Progenitor cell of endocrine pancreas (in vitro differentiated cells): ENCODE measurements at places on chromosomes 4 and X.

DNA sequence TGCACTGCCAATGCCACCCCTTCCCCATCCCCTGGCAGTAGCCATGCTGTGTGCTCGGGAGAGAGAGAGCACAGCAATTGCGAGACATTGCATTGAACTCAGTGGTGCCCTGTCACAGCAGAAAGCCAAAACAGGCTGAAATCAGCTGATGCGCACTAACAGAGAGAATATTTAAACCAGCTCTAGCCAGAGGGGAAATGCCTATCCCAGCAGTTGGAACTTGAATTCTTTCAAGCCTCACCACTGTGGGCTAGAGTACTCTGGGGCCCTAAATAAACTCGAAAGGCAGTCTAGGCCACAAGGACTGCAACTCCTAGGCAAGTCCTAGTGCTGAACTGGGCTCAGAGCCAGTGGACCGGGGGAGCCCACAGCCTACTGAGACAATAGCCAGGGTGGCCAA is 17.7 kb upstream of the RP2 start:
- DNase-seq, result no peak

GRCh38 chr4:165656829-165657490 is 216.1 kb upstream of the TLL1 start:
- no peak for DNase-seq

- DNase-seq, result no peak
Observed at GRCh38 chrX:110192516-110192915, 125.4 kb downstream of the AMMECR1 start.

DNA sequence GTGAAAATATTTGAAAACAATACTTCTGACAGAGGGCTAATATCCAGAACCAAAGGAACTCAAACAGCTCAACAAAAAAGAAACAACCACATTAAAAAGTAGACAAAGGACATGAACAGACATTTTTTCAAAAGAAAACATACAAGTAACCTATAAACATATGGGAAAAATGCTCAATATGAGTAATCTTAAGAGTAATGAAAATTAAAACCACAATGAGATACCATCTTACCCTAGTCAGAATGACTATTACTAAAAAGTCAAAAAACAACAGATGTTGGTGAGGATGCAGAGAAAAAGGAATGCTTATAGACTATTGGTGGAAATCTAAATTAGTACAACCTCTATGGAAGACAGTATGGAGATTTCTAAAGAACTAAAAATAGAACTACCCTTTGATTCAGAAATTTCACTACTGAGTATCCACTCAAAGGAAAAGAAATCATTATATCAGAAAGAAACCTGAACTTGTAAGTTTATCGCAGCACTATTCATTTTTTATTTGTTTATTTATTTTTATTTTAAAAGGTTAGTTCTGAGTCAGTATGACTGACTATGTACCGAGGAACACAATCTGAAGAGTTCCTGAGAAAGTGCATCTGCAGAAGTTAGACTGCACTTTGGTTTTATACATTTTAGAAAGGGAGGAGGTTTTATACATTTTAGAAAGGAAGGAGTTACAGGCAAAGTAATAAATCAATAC is 231.3 kb downstream of the INPP4B start:
- no peak for DNase-seq

GRCh38 chrX:153903238-153903980 is 1.1 kb upstream of the AVPR2 start:
- DNase-seq, result no peak

DNA sequence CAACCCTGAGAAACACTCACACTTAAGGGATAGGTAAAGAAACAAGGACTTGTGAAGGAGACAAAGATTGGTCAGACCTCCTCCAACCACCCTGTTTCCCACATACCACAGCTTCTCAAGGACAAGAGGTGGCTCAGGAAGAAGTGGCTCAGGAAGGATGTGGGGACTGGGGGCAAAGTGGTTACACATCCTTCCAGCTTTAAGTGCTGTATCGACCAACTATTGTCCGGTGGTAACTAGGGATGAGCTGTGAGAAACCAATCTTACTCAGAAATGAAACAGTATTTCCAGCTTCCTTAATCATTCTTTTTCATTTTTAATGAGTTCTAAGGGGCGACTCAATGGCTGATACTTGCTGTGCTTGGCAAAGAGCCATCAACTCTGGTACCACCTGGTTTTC is 8.5 kb upstream of the LHFPL1 start:
- DNase-seq, result no peak

DNA sequence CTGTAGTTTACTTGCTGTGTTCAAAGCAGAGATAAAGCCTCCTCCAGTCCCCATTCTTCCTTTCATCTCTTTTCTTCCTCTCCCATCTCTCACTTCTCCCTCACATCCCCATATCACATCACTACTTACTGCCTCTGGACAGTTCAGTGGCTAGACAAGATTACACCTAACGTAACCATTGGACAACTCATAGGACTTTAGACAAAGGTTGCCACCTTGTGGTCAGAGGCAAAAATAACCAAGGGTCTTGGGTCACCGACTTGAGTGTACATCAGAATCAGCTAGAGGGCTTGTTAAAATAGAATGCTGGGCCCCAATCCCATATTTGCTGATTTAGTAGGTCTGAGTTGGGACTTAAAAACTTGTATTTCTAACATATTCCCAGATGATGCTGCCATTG is 109.3 kb upstream of the DGKK start:
- DNase-seq, result no peak

GRCh38 chrX:46636223-46636622 is 62.7 kb downstream of the CHST7 start:
- DNase-seq, result no peak

DNA sequence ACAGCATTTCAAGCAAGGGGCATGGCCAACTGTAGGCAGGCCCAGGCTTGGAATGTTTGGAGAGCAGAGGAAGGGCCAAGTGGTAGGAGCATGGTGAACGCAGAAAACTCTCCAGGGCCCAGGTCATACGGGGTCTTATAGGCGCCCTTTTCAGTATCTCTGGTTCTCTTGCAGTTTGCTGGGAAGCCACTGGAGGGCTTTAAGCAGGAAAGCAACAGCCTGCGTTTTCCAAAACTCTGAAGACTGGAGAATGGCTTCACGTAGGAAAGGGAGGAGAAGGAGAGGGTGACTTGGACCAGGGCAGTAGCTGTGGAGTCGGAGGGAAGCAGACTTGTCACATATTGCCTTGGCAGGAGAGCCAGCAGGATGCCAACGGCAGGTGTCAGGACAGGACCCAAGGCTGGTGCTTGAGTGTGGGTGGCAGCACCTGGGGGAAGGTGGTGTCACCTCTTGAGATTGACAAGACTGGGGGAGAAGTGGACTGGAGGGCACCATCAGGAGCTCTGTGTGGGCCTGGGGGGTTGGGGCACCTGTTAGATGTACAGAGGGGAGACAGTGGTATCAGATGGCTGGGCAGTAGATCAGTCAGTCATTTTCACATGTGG is 21.9 kb downstream of the TKTL1 start:
- no peak for DNase-seq

DNA sequence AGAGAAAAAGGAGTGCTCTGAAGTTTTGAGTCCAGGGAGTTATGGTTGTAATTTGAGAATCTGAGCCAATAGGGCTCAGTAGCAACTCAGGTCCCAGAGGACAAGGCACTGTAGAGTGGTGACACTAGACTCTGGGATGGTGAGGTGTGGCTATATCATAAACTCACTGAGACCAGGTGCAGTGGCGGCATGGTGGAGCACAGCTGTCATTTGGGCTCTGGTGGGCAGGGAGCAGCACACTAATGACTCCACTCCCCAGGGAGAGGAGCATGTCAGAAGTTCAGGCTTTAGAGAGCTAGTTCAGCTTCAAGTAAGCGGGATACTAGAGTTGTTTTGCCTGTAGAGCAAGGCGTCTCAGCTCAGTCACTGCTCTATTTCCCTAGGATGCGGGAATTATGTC is 165.4 kb upstream of the USP38 start:
- DNase-seq, result no peak

- no peak for DNase-seq
Observed at GRCh38 chr4:171583790-171584189, 229.4 kb upstream of the GALNTL6 start.

- no peak for DNase-seq
Observed at GRCh38 chr4:161893566-161893965, 270.2 kb downstream of the FSTL5 start.

- no peak for DNase-seq
Observed at GRCh38 chrX:19709812-19710518, 177.4 kb downstream of the SH3KBP1 start.

DNA sequence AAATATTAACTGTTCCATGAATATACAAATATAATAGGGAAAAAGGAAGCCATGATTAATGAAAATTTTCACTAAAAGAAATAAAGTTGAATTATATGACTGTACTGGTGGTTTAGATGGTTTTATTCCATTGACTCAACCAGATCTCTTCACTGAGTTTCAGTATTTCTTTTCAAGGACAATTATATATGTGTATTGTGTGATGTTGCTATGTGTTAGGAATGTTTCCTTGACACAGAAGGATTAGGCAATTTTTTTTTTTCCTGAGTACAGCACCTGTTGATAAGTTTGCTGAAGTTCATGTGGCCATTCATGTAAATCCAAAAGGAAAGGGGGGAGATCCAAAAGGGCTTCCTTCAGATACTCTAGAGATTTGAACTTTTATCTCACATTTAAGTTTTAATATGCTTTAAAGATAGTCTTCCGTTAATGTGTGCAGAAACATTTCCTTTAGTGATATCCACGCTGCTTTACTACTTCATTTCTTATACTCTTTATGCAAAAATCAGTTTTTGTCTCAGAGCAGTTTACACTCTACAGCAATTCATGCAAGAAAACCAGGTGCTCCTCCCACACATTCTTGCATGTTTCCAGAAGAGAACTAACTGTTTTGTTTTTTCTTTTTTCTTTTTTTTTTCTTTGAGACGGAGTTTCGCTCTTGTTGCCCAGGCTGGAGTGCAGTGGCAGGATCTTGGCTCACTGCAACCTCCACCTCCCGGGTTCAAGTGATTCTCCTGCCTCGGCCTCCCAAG is 249.1 kb downstream of the RPA4 start:
- DNase-seq, result no peak

DNA sequence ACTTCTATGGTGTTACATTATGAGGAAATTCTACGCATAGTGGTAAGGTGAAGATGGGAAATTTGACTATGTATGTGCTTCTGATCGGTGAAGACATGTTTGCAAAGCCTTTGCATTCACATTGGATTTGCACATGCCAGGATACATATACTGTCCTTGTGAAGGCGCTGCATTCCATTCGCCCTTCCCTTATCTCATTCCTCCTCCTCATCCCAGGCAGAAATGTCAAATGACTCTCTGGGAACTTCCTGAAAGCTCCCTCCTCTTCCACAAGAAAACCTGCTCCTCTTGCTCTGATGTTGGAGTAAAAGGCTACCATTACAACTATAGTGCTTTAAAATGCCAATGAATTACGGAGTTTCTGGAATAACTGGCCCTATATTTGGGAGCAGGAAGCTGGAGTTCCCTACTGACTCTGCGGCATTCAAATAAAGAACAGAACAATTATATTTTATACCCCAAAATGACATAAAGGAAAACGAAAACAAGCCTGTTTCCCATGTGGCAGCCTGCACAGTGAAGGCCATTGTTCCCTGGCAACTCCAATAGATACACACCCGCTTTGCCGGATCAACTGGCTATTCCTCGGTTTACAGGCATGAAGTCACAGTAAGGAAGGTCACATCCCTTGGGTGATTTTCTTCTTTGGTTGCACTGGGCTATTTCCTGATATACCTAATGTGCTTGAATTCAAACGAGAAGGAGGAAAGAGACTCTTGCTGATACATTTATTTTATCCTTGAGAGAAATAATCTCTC is 84.5 kb downstream of the AREG start:
- DNase-seq, result no peak

- no peak for DNase-seq
Observed at GRCh38 chr4:41154814-41155177, 59.5 kb downstream of the APBB2 start.

DNA sequence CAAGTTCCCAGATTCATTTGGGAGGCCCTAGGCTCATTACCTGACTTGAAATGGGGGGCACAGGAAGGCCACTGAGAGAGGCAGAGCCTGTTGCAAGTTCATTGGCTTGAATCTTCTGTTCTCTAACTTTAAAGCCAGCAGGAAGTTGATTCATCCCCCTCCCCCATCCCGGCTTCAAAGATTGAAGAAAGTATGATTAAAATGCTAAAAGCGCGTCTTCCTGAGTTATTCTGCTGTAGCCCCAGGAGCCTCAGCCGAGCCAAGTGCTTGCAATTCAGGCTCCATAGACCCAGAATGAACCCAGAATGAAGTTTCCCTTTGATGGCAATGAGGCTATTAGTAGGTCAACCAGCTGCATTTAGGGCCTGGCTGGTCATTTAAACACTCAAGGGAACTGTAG is 14.7 kb downstream of the CHST7 start:
- DNase-seq, result no peak

GRCh38 chr4:150609131-150609530 is 27.2 kb downstream of the MAB21L2 start:
- no peak for DNase-seq

DNA sequence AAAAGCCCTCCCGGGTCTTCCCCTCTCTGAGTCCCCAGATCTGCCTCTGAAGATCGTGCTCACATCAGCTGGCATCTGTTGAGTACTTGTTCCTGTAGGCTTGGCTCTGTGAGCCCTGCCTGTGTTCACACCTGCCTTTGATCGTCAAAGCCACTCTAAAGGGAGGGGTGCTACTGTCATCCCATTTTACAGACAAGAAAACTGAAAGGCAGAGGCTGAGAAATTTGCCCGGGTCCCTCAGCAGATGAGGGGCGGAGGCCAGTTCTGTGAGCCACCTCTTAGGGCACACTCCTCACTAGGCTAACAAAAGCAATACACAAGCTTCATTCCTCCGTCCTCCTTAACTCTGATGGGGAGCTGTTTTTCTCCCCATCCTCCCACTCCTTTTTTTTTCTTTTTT is 655 bp downstream of the CYTL1 start:
- DNase-seq, result no peak

DNA sequence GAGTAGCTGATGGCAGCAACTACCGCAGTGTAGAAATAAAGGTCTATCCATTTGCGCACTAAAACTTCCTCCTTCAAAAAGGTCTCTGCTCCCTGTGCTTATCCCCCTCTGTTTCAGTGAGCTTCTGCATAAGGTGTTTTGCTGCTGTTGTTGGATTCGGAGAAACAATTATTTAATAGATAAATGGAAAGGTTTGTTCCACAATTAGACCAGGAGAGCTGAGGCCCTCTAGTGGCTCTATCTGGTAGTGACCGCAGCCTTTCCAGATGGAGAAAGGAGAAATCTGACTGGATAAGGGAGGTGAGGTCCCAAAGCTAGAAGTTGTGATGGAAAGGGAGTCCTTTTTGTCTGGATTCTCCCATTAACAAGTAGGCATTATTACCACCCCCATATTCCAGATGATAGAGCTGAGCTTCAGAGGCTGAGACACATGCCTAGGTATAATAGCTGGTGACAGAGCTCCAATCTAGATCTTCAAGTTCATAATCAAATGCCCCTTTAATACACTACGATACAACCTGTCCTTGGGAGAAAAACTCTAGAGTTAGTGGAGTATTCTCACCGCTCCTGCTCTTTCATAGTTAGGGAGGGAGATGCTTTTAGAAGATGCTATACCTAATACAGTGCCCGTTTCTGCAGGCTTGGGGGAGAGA is 5.1 kb upstream of the GABRQ start:
- peak; percentile 43 for DNase-seq
